ENCODE measurements at places on chromosomes 6 and 20.

GRCh38 chr6:127319686-127320085, 23.7 kb downstream of the ECHDC1 start:
- DNase-seq, result no peak

DNA sequence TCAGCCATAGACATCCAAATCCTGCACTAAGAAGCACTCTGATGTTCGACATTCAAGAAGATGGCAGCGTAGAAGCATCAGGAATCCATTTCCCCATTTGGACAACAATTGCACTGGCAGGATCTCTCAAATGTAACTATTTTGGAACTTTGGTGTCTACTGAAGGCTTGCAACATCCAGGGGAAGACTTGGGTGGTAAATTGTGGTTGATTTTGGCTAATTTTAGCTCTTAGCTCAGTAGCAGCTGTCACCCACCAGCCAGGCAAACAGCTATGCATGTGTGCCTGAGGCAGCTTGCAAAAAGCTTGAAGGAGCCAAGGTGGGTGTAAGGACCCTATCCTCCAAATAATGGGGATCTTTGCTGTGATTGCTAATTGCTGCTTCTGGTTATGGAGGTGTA, 35.1 kb upstream of the PPP1R3G start:
- DNase-seq, result no peak

DNA sequence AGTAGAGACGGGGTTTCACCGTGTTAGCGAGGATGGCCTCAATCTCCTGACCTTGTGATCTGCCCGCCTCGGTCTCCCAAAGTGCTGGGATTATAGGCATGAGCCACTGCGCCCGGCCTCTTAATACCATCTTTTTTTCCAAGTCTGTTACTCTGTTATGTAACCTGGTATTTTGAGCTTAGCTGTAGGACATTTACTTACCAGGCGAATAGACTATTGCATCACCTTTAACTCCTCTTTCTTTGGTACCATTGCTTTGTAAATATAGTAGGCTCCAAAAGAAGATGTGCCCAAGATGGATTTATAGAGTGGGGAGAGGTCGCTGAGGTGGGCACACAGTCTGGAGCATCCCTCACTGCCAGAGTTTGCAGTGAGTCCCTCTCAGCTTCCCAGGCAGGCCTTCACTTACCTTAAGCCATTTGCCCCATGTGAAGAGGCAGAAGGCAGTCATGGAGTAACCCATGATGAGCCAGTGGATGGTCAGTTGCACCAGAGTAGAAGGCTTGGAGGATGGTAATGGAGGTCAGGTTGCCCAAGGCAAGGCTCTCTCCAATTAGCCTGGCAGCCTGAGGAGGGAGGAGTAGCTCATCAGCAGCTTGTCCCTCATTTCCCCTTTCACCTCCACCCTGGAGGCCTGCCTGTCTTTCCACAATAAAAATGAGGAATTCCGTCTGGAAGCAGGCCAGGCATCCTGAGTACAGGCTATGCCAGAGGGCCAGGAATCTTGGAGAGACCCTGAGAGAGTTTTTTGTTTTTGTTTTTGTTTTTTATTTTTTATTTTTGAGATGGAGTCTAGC, 9.7 kb downstream of the TIAM2 start:
- DNase-seq, result no peak

GRCh38 chr20:62208061-62208794, 11.8 kb downstream of the HRH3 start:
- DNase-seq, result no peak

DNA sequence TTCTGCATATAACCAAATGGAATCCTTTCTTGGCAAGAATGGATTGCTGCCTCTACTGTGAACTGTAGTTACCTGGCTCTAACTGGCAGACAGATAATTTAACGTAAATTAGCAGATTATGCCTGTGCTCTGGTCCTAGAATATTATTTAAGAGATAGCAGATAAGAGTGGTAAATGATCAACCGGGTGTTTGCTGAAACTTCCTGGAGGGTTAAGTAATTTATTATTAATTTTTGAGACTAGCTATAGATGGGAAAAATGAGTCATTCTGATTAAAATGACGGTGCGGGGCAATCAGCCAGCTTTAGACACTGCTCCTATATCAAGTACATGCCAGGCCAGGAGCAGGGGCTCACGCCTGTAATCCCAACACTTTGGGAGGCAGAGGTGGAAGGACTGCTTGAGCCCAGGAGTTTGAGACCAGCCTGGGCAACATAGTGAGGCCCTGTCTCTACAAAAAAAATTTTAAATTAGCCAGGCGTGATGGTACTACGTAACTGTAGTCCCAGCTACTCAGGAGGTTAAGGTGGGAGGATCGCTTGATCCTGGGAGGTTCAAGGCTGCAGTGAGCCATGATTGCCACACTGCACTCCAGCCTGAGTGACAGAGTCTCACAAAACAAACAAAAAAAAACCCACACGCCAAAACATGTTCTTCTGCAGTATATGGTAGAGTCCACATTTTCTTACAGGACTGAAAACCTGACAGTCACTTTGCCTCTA, 22.6 kb downstream of the B4GALT5 start:
- DNase-seq, result no peak

DNA sequence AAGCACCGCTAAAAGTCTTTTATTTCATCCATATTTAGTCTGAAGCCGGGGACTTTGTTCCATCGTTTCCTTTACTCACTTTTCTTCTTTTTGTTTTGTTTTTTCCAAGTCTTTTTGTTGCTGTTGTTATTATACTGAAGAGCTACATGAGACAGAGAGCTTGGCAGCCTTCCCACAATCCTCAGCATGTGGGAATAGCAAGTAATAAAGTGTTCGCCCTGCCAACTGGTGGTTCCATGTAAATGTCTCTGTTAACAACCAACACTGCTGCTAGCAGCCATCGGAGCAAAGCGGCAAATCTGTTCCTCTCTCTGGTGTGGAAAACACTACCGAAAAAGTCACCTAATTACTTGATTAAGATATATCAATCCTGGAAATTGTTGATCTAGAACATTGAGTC, 437.8 kb upstream of the ID4 start:
- DNase-seq, result no peak

All from stimulated activated CD4-positive, alpha-beta T cell treated with anti-CD3 and anti-CD28 coated beads, Interleukin-2, amount 100 ng/mL, for 4 hours (primary cell).